Stromal cell of bone marrow (primary cell): ENCODE measurements at places on chromosomes 12 and 14.

GRCh38 chr14:73740618-73741326 lies 26.6 kb upstream of the PNMA1 start:
- DNase-seq = no peak

- no peak for DNase-seq
These were observed 20.8 kb downstream of the SIVA1 start for GRCh38 chr14:104773505-104774452.

DNA sequence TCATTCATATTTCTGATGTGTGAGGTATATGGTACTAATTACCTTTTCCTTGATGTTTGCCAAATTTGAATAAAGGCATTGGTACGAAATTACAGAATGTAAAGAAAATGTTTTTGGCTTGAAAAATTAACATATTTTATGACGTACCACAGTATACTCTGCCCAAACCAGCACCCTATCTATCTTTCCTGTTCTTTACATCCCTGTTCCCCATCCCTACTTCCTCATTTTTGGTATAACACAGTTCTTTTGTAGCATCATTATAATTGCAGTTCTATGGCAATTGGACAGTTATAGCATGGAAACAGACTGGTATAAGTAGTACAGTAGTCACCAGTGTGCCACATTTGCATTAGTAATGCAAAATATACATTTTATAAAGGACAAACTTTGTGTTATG lies 7.0 kb upstream of the CCT2 start:
- DNase-seq = no peak

GRCh38 chr12:64001439-64001838 lies 156.9 kb downstream of the SRGAP1 start:
- peak; percentile 42 for DNase-seq

DNA sequence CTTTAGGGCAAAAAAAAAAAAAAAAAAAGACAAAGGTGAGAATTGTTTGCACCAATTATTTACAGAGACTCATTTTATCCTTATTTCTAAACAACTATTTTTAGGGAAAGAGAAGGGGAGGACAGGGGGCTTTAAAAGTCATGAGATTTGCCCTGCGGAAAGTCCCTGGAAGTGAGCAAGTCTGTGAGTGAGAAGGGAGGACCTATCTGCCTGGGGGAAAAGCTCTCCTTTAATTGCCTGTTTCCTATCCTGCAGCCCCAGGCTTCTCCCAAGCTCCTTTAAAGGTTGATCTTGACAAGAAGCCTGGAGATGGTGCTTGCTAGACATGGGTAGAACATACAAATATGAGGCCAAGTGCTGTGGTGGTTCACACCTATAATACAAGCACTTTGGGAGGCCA lies 8.3 kb upstream of the CHST11 start:
- DNase-seq = no peak

GRCh38 chr14:24418492-24418873 lies 11.0 kb downstream of the CBLN3 start:
- no peak for DNase-seq

DNA sequence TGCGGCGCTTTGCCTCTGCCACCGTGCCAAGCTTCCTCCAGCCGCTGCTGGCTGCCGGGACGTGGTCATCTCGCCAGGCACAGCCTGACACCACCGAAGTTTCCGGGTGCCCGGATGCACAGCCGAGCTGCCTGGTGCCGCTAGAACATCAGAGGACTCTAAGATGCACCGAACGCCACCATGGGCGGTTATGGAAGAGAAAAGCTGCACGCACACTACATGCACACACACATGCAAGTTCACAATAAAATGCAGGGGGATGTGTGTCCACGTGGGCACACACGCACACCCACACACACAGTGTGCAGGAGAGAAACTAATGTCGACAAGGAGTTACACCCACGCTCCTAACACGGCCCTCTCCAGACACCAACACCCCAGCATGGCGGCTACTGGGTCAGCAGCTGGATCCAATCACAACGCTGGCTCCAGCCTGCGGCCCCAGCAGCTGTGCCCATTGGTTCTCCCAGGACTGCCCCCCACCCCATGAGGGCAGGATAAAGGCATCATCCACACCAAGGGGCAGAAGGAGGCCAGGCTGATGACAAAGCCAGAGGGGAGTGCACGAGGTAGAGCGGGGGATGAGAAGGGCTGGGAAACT lies 82.7 kb downstream of the BCL11B start:
- no peak for DNase-seq

GRCh38 chr12:132513070-132513398 lies 23.1 kb downstream of the FBRSL1 start:
- peak; percentile 34 for DNase-seq

DNA sequence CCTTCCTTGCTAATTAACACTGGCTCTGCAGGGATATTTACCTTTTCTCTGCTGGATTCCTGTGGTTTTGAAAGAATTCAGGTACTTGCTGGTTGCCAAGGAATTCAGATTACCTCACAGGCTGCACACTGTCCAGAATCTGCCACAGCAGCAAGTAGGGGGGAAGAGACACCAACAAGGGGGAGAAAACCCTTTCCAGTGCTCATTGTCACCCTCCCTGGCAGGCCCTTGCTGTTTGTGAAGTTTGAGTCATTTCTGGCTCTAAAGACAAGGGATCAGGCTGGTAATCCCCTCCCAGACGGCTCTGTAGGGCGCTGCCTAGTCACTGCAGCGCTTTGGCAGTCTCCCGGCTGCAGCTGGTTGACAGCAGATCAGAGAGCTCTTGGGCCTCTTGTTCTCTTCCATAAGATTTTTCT lies 50.8 kb downstream of the TTLL5 start:
- peak; percentile 67 for DNase-seq

DNA sequence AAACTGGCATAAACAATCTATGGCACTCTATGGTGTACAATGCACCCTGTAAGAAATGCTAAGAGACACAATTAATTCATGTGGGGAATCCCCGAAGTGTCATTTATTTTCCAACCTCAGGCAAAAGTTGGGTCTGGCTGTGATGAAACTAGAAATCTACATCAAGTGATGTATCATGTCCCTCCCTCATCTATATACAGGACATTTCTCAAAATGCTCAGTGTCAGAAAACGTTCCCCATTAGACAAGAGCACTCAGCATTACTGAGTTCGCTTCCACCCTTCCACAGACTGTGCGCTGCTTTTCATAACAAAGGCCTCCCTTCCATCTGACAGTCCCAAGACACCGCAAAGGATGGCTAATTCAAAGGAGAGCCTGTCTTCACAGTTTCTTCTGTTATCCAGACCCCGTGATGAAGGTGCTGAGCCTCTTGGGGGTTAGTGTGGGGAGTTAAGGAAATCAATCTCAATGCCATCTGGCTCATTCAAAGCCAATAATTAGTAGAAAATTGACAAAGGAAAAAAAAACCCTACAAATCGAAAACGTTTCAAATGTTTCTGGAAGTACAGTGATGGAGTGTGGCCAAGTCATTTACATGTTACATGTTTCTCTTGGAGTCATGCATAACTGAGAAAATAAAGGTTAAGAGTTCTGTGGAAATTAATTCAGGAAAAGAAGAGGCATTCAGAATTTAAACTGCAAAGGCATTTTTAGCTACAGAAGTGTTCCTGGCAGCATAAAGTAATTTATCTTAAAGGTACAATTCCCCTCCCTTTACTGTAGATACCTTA lies 7.5 kb downstream of the CCDC88C start:
- DNase-seq = no peak

DNA sequence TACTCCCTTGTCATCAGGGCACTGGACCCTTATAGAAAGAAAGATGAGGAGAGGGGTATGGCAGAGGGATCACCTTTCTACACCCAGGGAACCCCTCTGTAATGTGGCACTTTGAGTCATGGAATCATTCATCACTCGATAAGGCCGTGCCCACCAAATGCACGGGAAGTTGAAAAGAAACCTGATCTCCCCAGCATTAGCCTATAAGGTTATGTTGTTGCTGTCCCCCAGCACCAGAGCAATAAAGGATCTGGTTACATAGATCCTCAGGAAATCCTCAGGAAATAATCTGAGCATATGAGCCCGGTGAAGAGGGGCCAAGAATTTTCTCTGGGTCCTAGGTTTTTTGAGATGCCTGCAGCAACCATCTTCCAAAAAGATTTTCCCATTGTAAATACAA lies 148.8 kb upstream of the CRY1 start:
- DNase-seq = no peak

DNA sequence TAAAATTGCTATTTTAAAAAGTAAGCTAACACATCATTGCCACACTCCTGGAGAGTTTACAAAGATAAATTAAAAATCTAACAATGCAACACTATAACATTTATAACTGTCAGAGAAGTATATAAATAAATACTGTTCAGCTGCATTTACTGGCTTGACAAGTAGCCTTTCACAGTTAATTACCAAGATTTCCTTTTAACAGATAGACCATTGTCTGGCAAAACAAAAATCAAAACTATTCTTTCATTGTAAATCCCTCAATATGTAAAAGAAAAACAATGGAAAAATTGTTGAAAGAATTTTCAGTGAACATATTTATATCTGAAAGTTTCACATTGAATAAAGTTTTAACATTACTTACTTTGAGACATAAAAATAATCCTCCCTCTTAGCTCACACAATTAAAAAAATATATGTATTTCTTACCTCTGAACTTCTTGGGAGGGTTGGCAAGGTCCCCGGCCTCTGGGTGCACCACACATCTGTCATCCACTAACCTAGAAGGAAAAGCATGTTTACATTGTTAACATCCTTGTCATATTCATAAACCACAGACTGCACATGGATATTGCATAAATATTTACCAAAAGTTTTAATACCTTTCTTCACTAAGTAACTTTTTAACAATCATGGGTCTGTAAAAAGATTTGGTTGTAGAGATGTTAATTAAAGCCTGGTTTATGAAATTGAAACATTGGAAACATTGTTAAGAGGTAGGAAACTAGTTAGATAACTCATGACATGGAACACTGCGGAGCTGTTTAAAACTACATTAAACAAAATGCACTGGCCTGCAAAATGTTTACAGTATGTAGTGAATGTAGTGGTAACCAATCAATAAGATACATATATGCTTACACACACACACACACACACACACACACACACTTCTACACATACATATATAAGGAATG lies 43.0 kb downstream of the ITPR2 start:
- no peak for DNase-seq

DNA sequence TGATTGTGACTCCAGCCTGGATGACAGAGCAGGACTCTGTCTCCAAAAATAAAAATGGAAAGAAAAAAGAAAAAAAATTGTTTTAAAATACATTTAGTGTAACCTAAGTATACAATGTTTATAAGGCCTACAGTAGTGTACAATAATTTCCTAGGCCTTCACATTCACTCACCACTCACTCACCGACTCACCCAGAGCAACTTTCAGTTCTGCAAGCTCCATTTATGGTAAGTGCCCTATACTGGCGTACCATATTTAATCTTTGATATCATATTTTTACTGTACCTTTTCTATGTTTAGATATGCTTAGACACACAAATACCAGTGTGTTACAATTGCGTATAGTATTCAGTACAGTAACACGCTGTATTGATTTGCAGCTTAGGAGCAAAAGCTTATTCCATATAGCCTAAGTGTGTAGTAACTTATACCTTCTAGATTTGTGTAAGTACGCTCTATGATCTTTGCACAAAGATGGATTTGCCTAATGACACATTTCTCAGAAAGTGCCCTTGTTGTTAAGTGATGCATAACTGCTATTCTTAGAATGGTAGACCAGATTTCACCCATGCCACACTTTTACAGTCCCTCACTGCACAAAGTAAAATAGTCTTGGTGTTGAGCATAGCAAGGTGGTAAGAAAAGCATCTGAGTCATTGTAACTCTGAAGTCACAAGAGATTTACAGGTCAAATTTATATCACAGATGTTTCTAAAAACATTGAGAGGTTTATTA lies 151.9 kb downstream of the LRRK2 start:
- DNase-seq = no peak

GRCh38 chr12:48165089-48165981 lies 8.0 kb upstream of the ASB8 start:
- DNase-seq = no peak
